AG08396 (cell line): ENCODE measurements at places on chromosomes 2 and 18.

DNA sequence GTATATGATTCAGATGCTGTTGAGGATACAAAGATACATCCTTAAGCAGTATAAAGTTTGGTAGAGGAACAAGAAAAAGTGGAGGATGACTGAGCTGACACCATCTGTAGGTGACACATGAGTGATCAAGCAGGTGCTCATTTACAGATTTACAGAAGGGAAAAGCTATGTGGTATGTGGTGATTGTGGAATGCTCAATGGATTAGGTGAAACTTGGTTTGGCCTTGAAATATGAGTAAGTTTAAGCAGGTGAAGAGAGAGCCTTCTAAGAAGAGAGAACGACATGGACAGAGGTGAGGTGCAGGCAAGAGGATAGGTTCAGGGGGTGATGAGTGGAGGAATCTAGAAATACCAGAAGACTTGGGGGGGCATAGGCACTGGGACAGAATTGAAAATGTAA, 5.9 kb downstream of the ASXL3 start:
- no peak for DNase-seq

DNA sequence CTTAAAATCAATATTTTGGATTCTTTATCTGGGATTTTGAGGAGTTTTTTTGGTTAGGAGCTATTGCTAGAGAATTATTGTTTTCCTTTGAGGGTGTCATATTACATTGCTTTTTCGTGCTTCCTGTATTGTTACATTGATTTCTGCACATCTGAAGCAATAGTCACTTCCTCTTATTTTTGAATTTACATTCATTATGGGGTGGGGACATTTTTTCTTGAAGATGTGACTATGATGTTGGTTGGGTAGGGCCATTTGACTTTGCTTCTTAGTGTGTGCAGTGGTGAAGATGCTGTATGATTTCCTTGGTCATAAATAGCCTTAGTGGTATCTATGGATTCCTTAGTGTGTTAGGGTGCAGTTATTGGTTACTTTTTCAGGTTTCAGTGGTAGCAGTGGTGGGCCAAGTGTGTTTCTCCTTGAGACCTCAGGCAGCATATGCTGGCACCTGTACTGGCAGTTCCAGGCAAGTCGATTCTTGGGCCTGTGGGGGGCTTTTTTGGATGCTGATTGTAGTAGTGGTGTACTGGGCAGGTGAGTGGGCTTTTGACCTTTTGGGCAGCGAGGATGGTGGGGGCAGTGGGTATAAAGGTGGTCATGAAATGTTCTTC, 61.8 kb downstream of the ARHGAP25 start:
- no peak for DNase-seq

DNA sequence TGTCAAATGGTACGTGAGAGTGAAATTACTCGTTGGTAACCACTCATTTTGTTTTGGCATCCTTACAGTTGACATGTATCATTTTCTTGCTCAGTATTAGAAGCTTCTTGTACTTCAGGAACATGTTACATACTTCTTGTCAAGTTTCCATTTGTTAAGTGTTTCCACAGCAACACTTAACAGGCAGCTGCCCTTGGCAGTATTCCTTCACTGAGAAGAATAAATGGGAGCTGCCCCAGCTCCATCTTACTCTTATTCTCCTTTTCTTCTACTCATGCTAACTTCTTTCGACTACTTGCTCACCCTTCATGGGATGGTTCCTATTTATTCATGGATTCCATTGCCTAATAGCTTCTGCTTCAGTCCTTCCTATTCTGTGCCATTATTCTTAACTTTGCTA, 60.1 kb upstream of the TUBA3E start:
- no peak for DNase-seq

- no peak for DNase-seq
Observed at GRCh38 chr18:61988100-61988499, 95.3 kb upstream of the RNF152 start.

DNA sequence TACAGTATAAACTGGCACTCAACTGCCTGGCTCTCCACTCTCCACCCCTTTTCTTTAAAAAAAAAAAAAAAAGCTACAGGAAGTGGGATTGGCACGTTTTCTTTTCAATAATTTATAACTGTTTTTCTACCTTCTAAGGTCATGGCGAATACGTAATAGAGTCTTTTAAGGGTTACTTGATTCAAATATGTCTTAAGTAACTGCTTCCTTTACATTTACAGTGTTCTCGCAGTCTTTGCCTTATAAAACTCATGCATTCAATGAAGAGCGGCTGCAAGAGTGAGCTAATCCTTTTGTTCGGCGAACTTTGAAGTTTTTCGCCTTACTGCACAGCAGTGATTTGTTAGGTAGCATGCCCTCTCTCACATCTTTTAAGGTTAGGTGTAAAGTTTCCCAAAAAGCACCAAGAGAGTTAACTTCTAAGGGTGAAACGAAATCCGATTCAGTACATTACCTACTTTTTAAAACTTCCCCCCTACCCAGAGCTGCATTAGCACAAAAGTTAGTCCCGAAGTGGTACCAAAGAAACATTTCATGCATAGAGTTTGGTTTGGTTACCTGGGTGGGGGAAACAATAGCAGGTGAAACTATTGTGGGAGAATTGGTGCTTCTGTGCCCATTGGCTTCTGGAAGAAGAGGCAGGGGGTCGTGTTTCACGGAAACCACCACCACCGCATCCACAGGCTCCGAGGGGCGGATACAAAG, 2.0 kb downstream of the KCTD1 start:
- no peak for DNase-seq
